H4 (cell line): ENCODE measurements at places on chromosomes 3 and 15. TPM values are rescaled to one million over a fixed set of nuclear protein-coding genes. Genes with fewer than 3 reads are reported as not detected.

Gene KCNH8
- total RNA-seq: 0.04 TPM in 1 of 2 replicates, not detected in the other

Gene EPHA6
- 7.3 and 7.7 TPM in 2 replicates for total RNA-seq

Gene RPL35A
- 1,457 and 1,516 TPM in 2 replicates for total RNA-seq

Gene TMF1
- 4.6 and 8.6 TPM in 2 replicates for total RNA-seq

- no peak for DNase-seq
Measured at GRCh38 chr3:13077431-13078162, 4.4 kb upstream of the IQSEC1 start.

DNA sequence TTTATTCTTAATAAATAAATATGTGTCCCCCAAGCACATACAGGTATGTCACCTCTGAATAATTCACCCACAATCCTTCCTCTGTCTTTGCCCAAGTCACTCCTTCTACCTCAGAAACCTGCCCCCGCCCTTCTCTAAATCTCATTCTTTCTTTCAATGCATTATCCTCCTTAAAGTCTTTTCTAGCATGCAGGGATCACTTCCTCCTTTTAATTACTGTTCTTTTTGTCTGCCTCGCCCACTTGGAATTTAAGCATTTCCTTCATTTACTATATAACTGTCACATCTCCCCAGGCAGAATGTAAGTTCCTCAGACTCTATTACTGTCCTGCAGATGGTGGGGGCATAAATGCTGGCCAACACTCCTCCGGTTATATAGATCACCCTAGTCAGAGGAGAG is 7.8 kb downstream of the CCDC80 start:
- DNase-seq: no peak

Gene GPR27
- not detected in 2 replicates for total RNA-seq
